ENCODE measurements at places on chromosomes 11 and 22.

GRCh38 chr11:22543261-22543660, 82.4 kb downstream of the FANCF start:
- no peak for DNase-seq

DNA sequence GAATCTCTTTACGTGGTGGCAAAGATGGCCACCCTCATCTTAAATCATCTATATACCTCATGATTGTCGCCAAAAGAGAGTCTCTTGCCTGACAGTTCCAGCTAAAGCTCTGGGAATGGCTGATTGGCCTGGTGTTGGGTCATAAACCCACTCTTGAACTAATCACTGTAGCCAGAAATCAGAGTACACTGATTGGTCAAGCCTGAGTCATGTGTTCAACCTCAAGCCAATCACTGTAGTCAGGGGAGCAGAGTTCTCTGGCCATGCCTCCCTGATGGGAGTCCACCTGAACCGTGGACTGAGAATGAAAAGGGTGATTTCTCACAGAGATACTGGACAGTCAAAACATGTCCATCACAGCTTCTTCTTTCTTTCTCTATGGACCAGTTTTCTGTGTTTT, 45.8 kb downstream of the RCN1 start:
- DNase-seq: no peak

GRCh38 chr22:49609207-49609876, 218.3 kb downstream of the BRD1 start:
- DNase-seq: no peak

DNA sequence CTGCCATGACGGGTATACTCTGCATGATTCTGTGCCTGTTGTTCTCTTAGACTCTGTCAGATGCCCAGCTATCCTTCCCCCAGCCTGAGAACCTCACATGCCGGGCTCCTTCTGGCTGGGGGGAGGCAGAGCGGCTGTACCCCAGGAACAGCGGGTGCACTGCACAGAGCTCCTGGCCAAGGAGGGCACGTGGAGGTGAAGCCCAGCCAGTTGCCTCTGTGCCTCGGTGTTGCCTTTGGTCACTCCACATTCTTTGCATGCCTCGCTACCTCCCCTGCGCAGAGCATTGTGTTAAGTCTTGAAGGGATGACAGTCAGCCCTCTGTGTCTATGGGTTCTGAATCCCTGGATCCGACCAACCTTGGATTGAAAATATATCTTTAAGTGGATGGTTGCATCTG, 77.7 kb downstream of the FEZ1 start:
- no peak for DNase-seq

DNA sequence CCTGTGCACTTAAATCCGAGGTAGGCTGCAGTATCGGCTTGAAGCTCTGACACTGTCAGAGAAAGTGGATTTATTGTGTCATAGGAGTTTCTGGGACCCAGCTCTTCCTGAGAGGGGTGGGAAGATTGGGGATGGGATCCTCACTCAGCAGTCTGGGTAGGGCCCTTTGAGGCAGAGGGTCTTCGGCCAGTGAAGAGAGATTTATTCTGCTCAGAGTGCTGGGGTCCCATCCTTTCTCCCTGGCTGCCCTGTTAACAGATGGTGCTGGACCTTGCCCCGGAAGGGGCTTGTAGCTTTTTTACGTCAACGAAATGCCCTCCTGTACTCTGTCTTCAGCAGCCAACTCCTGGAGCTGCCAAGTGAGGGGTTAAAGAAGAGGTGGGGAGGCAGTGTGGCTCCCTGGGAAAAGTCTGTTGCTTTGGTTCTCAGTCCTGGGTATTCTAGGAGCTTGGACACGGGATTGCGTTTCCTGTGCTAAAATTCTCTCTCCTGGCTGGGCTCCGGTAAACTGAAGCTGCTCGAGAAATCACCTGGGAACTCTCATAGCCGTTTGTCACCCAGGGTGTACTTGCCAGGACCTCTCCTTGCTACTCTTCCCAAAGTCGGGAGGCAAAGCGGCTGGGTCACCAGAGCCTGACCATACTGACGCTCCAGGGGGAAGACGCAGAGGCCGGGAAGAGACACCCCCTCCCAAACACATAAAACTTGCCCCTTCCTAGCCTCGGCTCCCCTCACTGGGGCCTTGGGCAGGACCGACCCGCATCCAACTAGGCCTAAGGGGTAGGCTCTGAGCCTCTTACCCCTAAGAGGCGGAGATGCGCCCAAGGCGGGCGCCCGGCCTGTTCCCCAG, 806 bp upstream of the SMDT1 start:
- DNase-seq: no peak

DNA sequence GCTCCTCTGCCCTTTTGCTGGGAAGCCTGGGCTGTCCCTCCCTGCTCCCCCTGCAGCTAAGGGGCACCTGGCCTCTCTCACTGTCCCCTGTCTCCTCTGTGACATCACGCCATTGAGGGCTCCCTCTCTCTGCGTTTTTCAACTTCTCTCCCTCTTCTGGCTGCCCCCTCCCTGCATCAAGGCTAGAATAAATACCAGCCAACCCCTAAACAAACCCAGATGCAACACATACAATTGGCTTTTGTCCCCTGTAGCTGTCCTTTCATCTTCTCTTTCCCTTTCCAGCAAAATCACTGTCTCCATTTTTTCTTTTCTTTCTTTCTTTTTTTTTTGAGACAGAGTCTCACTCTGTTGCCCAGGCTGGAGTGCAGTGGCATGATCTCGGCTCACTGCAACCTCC, 3.3 kb upstream of the MIEF1 start:
- no peak for DNase-seq

GRCh38 chr11:71281831-71282230, 29.5 kb upstream of the SHANK2 start:
- DNase-seq: no peak

- DNase-seq: no peak
These were observed 41.1 kb downstream of the LIF start for GRCh38 chr22:30205281-30206115.

- peak; percentile 17 for DNase-seq
These were observed 16.7 kb upstream of the SYT12 start for GRCh38 chr11:67006029-67006884.

GRCh38 chr22:44760476-44760875, 8.1 kb downstream of the ARHGAP8 start:
- DNase-seq: no peak

DNA sequence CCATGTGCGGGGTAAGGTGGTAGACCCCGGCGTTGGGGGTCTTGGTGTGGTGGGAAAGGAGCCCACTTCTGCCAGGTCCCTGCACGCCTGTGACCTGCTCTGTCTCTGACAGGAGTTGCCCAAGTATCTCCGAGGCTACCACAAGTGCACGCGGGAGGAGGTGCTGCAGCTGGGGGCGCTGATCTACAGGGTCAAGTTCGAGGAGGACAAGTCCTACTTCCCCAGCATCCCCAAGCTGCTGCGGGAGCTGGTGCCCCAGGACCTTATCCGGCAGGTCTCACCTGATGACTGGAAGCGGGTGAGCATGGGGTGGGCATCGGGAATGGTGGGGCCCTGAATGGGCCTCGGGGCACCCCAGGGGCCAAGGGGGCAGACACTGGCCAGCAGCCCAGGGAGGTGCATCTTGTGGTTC, 83.0 kb downstream of the MYO7A start:
- DNase-seq: no peak

DNA sequence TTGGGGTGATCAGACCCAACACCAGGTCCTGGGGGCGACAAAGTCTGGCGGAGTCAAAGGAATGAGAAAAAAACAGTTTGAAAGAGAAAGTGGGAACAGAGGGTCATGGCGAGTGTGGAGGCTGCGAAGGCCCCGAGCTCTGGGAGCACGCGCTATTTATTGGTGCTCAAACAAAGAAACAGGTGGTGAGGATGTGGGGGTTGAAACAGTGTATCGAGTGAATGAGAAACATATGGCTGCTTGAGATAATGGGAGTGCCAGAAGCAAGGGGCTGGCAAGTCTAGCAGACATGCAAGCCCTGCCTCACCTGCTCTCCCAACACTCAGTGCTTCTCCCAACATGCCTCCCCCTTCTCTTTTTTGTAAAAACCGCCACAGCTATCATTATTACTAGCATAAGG, 7.8 kb upstream of the DUSP18 start:
- peak; percentile 18 for DNase-seq

GRCh38 chr11:15649371-15650104, 534.8 kb downstream of the INSC start:
- no peak for DNase-seq

DNA sequence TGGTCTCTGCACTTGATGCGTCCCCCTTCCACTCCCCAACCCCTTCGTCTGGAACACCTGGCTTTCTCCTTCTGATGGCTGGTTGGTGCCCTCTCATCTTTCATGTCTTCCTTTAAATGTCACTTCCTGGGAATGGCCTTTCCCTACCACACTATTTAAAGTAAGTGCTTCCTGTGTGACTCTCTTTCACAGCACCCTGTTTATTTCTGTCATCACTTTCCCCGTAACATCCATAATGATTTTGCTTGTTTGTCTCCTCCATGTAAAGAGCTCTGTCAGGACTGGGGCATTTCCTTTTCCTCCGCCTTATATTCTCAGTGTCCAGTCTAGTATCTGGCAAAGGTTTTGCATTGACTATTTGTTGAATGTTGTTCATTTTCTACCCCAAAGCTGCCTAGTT, 143.0 kb downstream of the DBX1 start:
- no peak for DNase-seq

DNA sequence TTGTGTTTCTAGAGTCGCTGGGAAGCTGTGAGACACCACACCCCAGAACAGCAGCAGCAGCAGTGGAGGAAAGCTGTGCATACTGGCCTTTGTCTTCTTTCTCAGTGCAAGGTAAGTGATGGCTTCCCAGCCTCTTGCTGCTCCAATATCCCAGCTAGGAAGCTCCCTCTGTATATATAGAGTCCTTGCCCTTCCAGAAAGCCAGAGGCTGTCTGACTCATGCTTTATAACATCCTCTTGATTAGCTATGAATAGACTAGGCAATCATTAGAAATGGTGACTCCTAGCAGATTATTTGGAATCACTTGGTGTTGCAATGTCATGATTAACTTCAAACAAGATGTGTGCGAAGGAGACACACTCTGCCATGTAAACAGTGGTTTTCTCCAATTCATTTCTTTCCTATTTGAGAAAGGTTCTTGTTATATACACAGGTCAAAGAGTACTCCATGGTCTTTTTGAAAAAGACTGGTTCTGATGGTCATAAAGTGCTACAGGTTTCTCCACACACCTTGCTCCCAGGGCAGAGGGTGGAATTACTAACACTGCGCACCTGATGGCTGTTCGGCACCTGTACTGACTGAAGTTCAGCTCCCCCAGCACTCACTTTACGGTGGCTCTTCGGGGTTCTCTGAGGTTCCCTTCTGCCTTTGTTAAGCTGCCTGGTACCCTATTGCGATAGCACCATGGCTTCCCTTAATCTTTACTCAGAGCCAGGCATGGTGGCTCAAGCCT, at the start of gene MMP1:
Gene MMP1, minus strand, starts transcription at position 149 of the 735 bp plus-strand sequence. Its CDS starts 68 bp downstream, at position 81.
- no peak for DNase-seq

- peak; percentile 75 for DNase-seq
These were observed at the start of gene DEUP1 for GRCh38 chr11:93330446-93330984. Gene DEUP1, plus strand, starts transcription at chr11:93330742. Its CDS starts 1,518 bp downstream, at chr11:93332260.

DNA sequence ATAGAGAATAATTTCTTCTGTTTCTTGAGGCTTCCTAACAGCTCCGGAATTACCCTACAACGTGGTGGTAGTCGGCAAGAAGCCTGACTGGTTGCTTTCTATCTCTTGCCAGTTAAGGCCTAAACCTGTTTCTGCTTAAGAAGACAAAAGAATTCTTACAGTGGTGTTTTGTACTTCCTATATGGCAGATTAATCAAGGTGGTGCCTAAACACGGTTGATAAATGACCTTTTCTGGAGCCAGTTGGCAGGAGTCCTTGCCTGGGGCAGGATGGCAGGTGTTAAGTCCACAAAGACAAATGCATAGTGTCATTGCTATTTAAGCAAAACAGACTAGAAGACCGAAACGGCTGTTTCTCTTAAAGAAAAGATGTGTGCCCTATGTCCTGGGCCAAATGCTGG, 9.9 kb downstream of the GVQW3 start:
- no peak for DNase-seq

- no peak for DNase-seq
These were observed 8.6 kb downstream of the EXPH5 start for GRCh38 chr11:108584973-108585372.

DNA sequence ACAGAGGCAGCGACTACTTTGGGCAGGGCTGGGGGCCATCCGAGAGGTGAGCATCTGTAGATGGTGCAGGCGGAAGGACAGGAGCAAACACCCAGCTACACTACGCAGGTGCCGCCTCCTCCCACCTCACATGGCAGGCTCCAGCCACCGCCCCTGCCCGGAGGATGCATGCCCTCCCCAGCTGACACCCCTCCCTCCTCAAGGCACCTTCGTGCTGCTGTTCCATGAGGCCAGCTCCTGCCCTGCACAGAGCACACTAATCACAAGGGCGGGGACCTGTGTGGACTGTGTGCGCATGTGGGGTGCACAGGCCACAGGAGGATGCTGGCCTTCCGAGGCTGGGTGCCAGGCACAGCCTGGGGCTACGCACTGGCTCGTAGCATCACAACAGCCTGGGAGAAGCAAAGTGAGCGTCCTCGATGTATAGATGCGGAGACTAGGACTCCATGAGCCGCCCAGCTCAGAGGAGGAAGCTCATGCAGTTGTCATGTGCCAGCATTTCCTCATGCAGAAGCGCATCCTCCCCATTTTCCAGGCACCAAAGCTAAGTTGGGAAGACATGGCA, 32.8 kb upstream of the HMOX1 start:
- no peak for DNase-seq

- no peak for DNase-seq
These were observed 34.7 kb downstream of the PISD start for GRCh38 chr22:31627223-31627731.

- DNase-seq: no peak
These were observed 12.6 kb downstream of the PRAME start for GRCh38 chr22:22546490-22546889.

- DNase-seq: peak; percentile 60
These were observed 230.4 kb downstream of the ST3GAL4 start for GRCh38 chr11:126585774-126586491.

DNA sequence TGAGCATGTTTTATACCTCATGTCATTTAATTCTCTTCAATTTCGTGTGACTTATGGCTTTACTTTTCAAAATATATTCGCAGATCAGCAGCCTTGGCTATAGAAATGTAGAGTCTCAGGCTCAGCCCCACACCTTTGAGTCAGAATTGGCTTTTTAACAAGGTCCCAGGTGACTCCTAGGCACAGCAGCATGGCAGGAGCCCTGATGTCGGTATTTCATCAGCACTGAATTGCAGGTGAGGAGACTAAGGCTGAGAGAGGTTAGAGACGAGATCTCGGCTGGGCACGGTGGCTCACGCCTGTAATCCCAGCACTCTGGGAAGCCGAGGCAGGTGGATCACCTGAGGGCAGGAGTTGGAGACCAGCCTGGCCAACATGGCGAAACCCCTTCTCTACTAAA, 196.9 kb upstream of the SEZ6L start:
- DNase-seq: no peak

DNA sequence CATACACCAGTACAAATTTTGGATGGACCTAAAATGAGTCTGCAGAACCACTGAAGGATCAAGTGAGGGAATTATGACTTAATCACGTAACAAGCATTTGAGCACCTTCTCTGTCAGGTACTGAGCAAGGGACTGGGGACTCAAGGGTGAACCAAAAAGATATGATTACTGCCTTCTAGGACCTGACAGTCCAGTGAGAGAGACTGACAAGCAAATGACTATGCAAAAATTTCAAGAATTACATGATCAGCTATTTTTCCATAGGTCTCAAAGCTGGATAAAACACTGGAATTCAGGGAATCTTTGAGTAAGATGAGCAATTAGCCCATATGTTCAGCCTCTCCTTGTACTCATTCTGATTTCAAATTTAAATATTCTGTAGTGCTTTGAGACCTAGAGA, 5.2 kb upstream of the STT3A start:
- no peak for DNase-seq

- no peak for DNase-seq
These were observed 364.3 kb upstream of the NARS2 start for GRCh38 chr11:78938971-78939370.
